ENCODE measurements at places on chromosomes 3 and 15.
A peak's percentile ranks its signal among the peaks of the same experiment; 100 is the strongest.

DNA sequence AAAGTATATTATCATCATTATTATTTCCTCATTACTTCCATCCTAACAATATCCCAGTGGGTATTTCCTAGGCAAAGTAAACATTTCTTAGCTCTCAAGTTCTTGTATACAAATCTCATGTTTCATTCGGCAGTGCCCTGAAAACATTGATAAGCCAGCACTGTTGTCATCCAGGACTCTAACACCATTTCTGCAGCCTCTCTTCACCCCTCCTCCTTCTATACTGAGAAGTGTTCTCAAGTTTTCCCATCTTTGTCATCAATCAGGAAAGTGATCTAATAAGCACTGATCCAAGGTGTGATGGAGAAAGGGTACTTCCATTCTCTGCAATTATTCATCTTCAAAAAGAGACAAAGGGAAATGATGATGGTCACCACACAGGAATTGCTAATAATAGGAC, 168.4 kb upstream of the CCDC54 start:
- DNase-seq, result no peak

GRCh38 chr15:48084759-48085590, 35.8 kb upstream of the SLC24A5 start:
- DNase-seq, result peak; percentile 73

GRCh38 chr3:141228395-141228794, 3.2 kb upstream of the PXYLP1 start:
- DNase-seq, result no peak

GRCh38 chr3:46998121-46998851, 18.8 kb downstream of the NBEAL2 start:
- peak; percentile 29 for DNase-seq

GRCh38 chr3:71140477-71140876, 443.1 kb downstream of the FOXP1 start:
- DNase-seq, result no peak

- no peak for DNase-seq
These were observed 122.8 kb downstream of the GMNC start for GRCh38 chr3:190739641-190740185.

GRCh38 chr3:10384541-10385360, 63.8 kb upstream of the SEC13 start:
- DNase-seq, result no peak

GRCh38 chr3:115903843-115904242, 280.5 kb downstream of the GAP43 start:
- no peak for DNase-seq

DNA sequence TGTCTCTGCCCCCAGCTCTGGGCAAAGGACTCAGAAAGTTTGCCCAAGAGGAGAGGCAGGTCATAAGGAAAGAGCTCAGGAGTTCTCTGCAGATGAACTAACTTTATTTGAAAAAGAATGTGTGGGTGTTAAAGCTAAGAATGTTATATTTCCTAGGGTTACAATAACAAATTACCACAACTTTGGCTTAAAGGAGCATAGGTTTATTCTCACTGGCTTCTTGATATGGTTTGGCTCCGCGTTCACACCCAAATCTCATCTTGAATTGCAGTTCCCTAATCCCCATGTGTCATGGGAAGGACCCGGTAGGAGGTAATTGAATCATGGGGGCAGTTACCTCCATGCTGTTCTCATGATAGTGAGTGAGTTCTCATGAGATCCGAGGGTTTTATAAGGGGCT, 383.7 kb upstream of the CFAP20DC start:
- DNase-seq, result no peak

DNA sequence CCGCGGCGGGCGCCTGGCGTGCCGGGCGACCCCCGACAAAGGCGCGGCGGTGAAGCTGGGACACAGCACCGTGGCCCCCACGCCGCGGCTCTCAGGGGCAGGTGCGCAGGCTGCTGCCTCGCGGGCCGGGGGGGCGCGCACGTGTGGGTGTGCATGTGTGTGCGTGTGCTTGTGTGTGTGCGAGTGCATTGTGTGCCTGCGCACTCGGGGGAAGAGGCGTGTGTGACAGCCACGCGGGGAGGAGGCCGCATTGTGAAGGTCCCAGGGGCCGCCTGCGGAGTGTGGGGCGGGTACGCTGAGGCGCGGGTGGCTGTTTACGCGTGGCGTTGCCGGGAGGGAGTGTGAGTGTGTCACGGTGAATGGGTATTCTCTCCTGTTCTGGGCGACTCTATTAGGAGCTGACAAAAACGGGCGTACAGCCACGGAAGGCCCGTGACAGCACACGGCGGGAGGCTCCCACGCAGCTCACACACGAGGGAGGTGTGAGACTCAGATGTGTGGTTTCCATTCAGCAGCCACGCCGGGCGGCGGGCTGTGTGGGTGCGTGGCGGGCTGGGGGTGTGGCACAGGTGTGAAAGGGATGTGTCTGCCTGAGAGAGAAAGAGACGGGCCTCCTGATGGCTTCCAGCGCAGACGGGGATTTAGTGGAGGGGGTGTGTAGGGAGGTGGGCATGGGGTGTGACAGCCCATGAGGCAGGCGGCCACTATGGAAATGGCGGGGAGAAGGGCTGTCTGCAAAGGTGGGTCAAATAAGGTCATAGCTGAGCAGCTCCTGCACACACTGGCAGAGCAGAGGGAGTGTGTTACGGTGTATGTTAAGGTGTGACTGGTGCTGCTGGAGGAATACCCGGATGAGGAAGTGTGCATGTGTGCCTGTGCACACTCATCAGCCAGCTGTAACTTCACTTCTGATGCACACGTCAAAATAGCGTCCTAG, 750 bp downstream of the PODXL2 start:
- DNase-seq, result peak; percentile 19

- DNase-seq, result no peak
These were observed 147.2 kb downstream of the CADPS start for GRCh38 chr3:62727981-62728380.

GRCh38 chr15:52642386-52643361, 36.5 kb downstream of the ATOSA start:
- DNase-seq, result no peak

- peak; percentile 38 for DNase-seq
These were observed 116.1 kb downstream of the KLF13 start for GRCh38 chr15:31442699-31443111.

GRCh38 chr3:24829629-24830229, 335.1 kb upstream of the THRB start:
- DNase-seq, result no peak

DNA sequence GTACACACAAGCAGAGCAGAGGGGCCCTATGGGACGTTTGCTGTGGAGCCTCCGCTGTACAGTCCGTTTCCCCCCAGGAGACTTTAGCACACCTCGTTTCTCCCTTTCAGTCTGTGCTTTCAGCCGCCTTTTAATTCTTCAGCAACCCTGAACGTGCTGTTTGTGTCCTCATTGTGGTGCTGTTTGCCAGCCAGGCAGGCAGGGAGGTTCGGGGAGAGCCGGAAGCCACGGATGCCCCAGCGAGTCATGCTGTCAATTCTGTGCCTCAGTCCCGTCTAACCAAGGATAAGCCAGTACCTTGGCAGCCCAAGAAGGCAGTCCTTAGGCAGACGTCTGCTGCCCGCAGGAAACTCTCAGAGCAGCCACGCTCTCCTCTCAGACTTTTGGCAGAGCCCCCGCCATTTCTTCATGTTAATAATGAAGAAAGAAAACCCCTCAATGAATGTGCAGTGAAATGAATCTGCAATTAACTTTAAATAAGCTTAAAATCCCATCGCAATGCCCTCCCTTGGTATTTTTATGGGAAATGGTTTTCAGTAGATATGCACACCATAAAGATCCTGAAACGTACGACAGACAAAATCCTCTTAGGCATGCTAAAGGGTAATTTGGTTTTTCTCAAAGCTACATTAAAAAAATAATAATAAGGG, 158.6 kb downstream of the UACA start:
- peak; percentile 55 for DNase-seq

DNA sequence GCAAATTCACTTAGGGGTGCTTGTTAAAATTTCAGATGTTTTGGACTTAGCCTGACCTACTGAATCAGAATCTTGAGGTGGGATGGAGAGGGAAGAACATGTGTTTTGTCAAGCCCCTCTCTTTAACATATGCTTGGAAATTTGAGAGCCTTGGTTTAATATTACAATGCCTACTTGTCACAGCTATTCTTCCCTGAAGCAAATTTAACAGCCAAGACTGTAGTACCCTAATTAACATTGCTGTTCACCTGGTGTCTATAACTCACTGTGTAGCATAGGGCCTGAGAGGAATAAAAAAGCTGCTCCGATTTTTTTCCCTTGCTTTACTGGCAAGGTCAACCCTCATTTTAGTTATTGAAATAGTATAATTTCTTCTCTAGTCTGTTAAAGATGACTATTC, 880.1 kb downstream of the CADM2 start:
- no peak for DNase-seq

GRCh38 chr15:81295486-81296121, 28.3 kb downstream of the STARD5 start:
- DNase-seq, result no peak

DNA sequence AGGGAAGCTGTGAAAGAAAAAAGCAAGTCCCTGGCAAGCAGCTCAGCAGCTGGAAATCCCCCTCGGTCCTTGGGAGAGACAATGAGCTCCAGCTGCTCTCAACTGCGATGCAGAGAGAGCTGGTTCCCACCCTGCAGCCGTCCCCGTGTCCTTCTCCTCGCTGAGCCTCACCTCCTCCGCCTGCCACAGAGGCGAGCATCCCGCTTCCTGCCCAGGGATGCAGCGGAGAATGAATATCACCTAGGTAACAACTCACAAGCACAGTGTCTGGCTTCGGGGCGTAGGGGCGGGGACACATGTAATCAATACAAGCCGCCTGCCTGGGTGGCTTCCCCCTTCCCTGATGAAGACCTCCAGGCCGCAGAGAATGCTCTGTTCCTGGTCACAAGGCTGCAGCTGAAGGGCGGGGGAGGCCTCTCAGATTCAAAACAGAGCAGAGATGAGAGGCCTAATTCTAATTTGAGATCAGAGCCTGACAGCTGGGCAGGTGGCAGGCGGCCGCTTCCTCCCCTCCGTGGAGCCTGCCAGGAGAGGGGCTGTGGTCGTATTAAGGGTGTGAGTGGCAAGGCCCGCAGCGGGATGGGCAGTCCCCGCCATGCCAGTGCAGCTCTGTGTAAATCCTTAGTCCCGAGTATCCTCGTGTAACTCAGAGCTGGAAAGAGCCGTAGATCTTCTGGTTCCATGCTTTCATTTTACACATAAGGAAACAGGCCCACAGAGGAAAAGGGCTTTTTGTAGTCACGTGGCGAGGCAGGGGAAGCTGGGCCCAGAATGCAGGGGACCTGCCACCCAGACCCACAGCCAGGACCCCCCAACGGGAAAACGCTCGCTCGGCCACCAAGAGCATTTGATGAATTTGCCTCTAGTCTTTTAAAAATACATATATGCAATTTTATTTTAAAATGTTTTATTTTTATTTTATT, 24.3 kb downstream of the ZDHHC19 start:
- DNase-seq, result no peak

- no peak for DNase-seq
These were observed 14.5 kb upstream of the B4GALT4 start for GRCh38 chr3:119255214-119255613.

- no peak for DNase-seq
These were observed 120.5 kb upstream of the SAMMSON start for GRCh38 chr3:69879051-69879450.

GRCh38 chr3:152226176-152226575, 42.6 kb upstream of the MBNL1 start:
- DNase-seq, result no peak

DNA sequence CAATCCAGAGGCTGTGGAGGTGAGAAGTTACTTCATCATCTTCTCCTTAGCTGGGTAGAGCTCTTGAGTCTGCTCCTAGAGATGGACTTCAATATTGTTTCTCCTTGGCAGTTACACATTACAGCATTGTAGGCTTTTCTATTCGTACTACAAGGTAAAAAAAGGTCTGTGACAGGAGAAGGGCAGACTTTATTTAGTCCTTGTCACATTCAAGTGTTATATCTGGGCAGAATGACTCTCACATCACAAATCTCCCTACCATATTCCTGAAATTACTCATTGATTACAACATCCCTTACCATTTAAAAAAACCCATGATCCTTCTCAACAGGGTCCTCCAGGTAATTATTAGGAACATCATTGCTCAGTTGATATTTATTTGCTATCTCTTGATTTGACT, 75.0 kb downstream of the AGBL1 start:
- DNase-seq, result no peak

DNA sequence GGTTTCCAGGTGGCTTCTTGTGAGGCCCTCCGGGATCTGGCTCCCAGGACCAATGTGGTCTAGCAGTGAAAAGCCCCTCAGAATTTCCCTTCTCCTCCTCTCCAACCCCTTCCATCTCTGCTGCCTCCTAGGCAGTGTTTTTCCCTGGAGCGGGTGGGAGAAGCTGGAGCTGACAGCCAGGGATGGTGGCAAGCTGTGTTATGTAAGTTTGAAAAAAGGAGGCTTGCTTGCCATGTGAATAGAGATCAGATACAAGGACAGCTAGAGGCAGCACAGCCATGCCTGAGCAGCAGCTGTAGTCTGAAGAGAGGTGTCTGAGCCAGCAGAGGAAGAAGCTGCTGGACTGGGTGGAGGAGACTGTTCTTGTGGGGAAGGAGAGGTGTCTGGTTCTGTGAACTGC, 20.6 kb downstream of the SNAPC5 start:
- DNase-seq, result no peak

- DNase-seq, result no peak
These were observed 23.2 kb downstream of the USP13 start for GRCh38 chr3:179676081-179676480.

DNA sequence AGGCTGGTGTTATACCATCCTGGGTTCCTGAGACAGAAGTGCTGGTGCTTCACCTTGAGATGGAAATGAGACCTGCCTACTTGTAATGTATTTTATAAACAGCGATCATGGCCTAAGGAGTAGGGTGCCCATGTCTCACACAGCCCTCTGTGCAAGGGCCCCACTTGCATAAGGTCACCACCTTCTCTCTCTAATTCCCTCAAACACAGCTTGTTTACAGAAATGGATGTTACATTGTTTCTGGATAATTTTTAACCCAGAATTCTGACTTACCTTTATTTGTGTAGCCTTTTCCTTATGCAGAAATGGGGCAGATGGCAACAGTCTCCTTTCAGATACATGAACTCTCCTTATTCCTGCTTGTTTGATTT, 95.1 kb upstream of the UMPS start:
- DNase-seq, result no peak

- no peak for DNase-seq
These were observed 63.5 kb downstream of the CTDSPL start for GRCh38 chr3:37925157-37925556.

DNA sequence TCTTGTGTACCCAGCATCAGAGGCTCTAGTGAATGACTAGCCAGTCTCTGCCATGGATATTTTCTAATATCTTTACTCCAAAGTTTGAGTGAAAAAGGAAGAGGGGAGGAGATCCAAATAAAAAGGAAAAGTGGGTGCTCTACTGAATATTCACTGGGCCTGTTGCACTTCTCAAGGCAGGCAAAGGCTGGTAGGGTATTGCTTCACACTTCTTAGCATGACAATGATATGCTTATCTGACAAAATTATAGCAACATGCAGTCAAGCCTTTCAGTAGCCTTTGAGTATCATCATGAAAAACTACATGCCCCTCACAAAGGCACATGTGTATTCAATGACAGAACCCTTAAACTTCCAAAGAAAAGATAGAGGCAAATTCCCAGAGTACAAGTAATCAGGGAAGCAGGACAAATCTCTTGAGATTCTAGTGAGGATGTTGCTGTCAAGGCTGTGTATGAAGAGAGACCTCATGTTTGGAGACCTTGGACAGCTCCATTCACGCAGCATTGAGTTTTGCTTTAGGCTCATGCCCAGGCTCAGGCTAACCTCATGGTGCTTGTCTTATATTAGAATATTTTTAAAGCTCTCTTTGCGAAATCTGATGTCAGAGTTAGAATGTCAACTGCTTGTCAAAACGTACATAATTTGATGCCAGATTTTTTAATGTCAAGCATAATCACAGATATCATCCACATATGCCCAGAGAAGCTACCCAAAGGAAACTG, 506.9 kb downstream of the OCA2 start:
- no peak for DNase-seq

- DNase-seq, result peak; percentile 86
These were observed 36.3 kb upstream of the PLA2G4E start for GRCh38 chr15:42056934-42057798.

Measured in A673 (cell line).